ENCODE measurements at places on chromosomes 7 and 10. TPM values are rescaled to one million over a fixed set of nuclear protein-coding genes. Genes with fewer than 3 reads are reported as not detected.

- no peak overlapping the region for H3K4me3 ChIP-seq
- DNase-seq: no peak
- H3K4me1 ChIP-seq: peaks cover 31% of the 10 kb centered on the region
- H3K36me3 ChIP-seq: no peaks in the 10 kb centered on the region
These were observed 101.8 kb downstream of the SAMD9 start for GRCh38 chr7:93015779-93016481.

DNA sequence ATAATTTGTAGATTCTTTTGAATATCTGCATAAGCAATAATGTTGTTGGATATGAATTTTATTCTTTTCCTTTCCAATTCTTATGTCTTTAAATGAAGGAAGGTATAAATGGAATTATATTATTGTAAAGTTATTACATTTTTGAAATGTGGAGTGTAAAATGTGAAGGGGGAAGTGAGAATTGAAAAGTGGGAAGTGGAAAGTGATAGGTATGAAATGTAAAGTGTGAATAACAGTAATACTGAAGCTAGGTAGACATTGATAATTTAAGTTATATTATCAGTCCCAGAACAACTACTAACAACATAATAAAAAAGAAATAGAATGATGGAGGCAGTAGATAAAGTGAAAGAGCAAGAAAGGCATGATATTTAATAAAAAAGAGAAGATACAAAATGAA lies 39.7 kb upstream of the HYAL4 start:
- no peak overlapping the region for H3K27ac ChIP-seq
- H3K4me3 ChIP-seq: no peak overlapping the region
- no peaks in the 10 kb centered on the region for H3K4me1 ChIP-seq
- peaks cover 3% of the 10 kb centered on the region for H3K36me3 ChIP-seq

Gene NPSR1
- not detected for total RNA-seq

Gene KAT6B
- total RNA-seq: 35.0 TPM

Measured in neural crest cell (in vitro differentiated cells).